ENCODE measurements at places on chromosomes 4 and X.

GRCh38 chr4:40594261-40595178 lies 35.1 kb downstream of the RBM47 start:
- H3K4me1 ChIP-seq = no peaks in the 10 kb centered on the region
- no peak overlapping the region for H3K4me3 ChIP-seq
- H3K27me3 ChIP-seq = no peaks in the 10 kb centered on the region
- DNase-seq = no peak

DNA sequence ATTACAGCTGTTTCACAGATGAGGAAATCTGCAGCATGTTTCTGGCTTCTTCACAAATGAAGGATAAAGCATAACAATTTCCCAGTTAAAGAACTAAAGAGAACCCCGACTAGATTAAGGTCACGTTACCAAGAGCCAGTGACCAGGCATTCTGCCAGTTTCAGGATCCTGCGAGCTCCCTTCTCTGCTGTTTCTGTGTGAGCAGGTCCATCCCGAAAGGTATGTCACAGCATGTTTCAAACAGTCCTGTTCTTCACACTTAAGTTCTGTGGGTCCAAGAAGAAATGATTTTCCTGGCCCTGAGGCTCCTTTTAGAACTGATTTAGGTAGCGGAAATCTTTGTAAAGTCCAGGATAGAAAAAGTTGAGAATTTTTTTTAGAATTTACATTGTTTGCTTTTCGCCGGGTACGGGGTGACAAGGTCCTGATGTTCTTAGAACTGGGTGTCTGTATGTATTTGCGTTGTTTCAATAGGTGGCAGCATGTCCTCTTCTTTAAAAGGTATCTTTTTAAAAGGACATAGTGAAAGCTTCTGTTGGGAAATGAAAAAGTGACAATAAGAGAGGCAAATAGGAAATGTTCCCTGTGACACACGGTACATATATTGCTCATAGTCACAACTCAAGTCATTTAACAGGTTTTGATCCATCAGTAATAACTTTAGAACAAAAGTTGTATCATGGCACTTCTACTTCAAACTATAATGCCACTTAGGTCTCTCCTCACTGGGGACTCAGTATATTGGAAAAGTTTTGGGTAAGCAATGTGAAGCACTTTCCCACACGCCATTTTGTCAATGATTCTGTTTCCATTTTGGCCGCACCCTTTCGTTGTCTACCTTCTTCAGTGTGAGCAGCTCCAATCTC lies 18.4 kb downstream of the IL21 start:
- no peaks in the 10 kb centered on the region for H3K27me3 ChIP-seq
- DNase-seq = no peak
- H3K4me1 ChIP-seq = peaks cover 43% of the 10 kb centered on the region
- H3K36me3 ChIP-seq = peaks cover 11% of the 10 kb centered on the region
- peak overlapping the region; percentile 54 for H3K4me3 ChIP-seq
- H3K27ac ChIP-seq = peak overlapping the region; percentile 55

DNA sequence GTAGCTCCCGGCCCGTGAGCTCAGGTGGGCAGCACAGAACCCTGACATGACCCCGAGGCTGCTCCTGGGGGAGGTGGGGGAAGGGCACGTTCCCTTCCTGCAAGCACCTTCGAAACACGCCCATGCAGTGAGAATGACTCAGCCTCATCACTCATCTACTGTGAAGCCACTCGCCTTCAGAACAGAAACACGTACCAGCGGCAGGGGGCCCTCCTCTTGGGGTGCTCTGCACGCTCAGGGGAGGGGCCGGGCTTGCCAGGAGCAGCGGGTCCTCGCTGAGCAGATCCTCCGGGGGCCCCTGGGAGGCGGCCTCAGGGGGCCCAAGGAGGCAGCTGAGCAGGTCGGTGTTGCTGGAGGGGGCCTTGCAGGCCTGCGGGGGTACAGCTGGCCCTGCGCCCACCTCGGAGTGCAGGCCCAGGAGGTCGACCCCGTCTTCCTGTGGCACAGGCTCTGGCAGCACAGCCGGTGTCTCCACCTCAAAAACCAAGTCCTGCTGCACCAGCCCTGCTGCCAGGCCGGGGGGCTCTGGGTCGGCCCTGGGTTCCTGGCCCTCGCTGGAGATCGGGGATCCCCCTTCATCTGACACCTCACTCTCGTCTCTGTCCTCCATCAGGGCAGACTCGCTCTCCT lies 40.9 kb upstream of the CPLX1 start:
- H3K4me1 ChIP-seq = no peaks in the 10 kb centered on the region
- H3K27me3 ChIP-seq = no peaks in the 10 kb centered on the region
- no peak for DNase-seq
- H3K4me3 ChIP-seq = no peak overlapping the region

- no peak overlapping the region for H3K27ac ChIP-seq
- DNase-seq = no peak
- no peak overlapping the region for H3K4me3 ChIP-seq
- H3K27me3 ChIP-seq = peaks cover 6% of the 10 kb centered on the region
Measured at GRCh38 chr4:151895671-151896070, 134.9 kb upstream of the GATB start.

- H3K4me1 ChIP-seq = peaks cover 22% of the 10 kb centered on the region
- H3K27me3 ChIP-seq = peaks cover 3% of the 10 kb centered on the region
- no peak overlapping the region for H3K27ac ChIP-seq
- no peaks in the 10 kb centered on the region for H3K36me3 ChIP-seq
- H3K4me3 ChIP-seq = no peak overlapping the region
Measured at GRCh38 chr4:141768954-141769353, 132.6 kb downstream of the IL15 start.

DNA sequence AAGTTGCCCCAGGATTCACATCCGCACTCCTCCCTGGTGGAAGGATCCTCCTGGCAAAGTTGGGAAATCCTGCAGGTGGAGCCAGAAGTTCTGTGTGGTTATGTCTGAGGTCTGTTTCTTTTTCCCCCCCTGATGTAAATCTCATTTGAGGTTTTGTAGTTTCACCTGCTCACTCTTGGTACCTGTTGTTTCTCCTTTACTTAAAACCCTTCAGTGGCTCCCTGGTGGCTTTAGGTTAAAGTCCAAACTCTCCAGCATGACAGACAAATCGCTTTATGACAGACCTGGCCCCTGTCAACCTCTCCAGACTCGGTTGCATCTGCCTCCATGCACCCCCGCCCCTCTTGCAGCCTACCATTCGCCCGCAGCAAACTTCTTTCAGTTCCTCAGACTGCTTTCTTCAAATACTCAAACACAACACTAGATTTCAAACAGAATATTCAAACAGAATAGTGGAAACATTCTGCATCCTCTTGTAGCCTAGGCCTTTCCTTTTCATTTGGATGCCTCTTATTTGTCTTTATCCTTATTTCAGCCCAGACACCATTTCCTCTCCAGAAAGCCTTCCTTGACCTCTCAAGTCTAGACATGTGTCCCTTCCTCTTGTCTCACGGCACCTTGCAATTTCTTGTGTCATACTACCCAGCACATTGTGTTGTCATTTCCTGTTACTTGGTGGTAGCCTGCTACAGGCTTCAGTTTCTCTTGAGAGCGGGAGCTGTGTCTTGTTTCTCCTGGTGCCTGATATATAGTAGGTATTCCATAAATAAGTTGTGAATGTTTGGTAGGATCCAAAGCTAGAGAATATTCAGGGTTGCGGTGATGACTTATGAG lies 24.8 kb downstream of the IL13RA1 start:
- no peak overlapping the region for H3K27ac ChIP-seq
- H3K36me3 ChIP-seq = no peaks in the 10 kb centered on the region
- no peak for DNase-seq
- no peak overlapping the region for H3K4me3 ChIP-seq

GRCh38 chrX:2514131-2514530 lies 13.4 kb upstream of the DHRSX start:
- no peak overlapping the region for H3K27ac ChIP-seq
- DNase-seq = no peak
- peaks cover 6% of the 10 kb centered on the region for H3K27me3 ChIP-seq
- H3K4me1 ChIP-seq = peaks cover 4% of the 10 kb centered on the region
- H3K36me3 ChIP-seq = no peaks in the 10 kb centered on the region

- no peaks in the 10 kb centered on the region for H3K4me1 ChIP-seq
- H3K27ac ChIP-seq = no peak overlapping the region
- no peaks in the 10 kb centered on the region for H3K36me3 ChIP-seq
- no peak overlapping the region for H3K4me3 ChIP-seq
- no peak for DNase-seq
Measured at GRCh38 chrX:108582151-108582550, 142.5 kb downstream of the COL4A5 start.

DNA sequence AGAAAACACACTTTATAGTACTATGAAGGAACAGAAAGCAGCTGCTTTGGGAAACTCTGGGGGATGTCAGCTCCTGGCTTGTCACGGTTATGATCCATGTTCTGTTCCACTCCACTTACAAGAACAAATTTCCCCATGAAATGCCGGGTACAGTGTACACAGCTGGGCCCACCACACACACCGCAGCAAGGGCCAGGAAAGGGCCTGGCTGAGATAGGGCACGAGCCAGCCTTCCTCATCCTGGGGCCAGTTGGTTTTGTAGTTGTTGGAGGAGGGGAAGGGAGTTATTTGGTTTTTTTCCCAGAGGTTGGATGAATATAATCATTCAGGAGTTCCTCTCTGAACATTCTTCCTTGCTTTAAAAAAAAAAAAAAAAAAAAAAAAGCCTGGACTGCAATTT lies 56.8 kb downstream of the SEPSECS start:
- DNase-seq = no peak
- H3K36me3 ChIP-seq = no peaks in the 10 kb centered on the region
- no peak overlapping the region for H3K27ac ChIP-seq
- H3K4me1 ChIP-seq = peaks cover 6% of the 10 kb centered on the region
- peaks cover 4% of the 10 kb centered on the region for H3K27me3 ChIP-seq
- no peak overlapping the region for H3K4me3 ChIP-seq

DNA sequence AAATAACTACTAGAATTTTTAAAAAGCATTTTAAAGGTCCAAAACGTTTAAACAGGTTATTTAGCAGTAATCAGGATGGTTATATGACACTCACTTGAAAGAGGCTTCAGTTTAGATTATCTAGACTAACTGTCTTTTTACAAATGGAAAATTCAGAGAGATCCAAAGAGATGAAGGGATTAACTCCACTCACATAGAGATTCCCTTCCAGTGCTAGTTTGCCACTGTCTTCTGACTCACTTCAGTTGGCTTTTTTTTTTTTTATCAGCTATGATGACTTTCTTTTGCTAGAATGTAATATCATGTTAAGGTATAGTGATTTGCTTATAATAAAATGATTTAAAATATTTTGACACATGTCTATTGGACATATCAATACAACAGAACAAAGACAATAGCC lies 43.8 kb downstream of the GALNT7 start:
- H3K4me1 ChIP-seq = peaks cover 8% of the 10 kb centered on the region
- peaks cover 2% of the 10 kb centered on the region for H3K36me3 ChIP-seq

GRCh38 chr4:77600521-77601451 lies 4.8 kb upstream of the CXCL13 start:
- peaks cover 33% of the 10 kb centered on the region for H3K4me1 ChIP-seq
- no peak overlapping the region for H3K27ac ChIP-seq
- H3K36me3 ChIP-seq = peaks cover 1% of the 10 kb centered on the region
- no peak for DNase-seq
- no peak overlapping the region for H3K4me3 ChIP-seq

DNA sequence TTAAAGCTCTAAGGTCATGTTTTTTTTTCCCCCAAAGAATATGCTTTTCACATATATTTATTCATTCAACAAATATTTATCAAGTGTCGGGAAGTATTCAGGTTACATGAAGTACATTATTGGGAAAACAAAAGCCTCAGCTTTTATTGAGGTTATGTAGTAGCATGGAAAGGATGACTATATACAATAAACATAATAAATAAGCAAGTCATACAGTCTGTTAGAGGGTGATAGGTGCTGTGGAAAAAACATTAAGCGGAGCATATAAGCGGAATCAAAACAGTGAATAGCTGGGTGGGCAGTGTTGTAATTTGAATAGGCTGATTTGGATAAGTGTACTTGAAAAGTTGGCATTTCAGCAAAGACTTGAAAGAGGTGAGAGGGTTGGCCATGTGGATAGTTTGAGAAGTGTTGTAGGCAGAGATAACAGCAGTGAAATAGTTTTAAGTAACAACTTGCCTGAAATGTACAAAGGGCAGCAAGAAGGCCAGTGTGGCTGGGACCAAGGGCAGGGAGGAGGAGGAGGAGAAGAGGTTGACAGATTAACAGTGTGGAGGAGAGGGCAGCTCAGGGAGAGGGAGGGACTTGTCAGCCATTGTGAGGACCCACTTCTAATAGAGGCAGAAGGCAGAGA lies 558.7 kb downstream of the SPRY1 start:
- H3K4me1 ChIP-seq = no peaks in the 10 kb centered on the region
- no peak overlapping the region for H3K27ac ChIP-seq
- H3K27me3 ChIP-seq = no peaks in the 10 kb centered on the region
- H3K4me3 ChIP-seq = no peak overlapping the region
- H3K36me3 ChIP-seq = no peaks in the 10 kb centered on the region
- no peak for DNase-seq

All from activated T-helper 1 cell treated with anti-CD3 and anti-CD28 coated beads, Interleukin-12 subunit alpha, Interleukin-12 subunit beta, Interleukin-2, Interleukin-4 antibody, amounts not matched to agents 30 ng/mL and 10 ng/mL and 1 ng/mL, durations not matched to agents 14 hours and 24 hours and 36 hours (primary cell).